ENCODE measurements at places on chromosomes 3 and 15.
A peak's percentile ranks its signal among the peaks of the same experiment; 100 is the strongest.

DNA sequence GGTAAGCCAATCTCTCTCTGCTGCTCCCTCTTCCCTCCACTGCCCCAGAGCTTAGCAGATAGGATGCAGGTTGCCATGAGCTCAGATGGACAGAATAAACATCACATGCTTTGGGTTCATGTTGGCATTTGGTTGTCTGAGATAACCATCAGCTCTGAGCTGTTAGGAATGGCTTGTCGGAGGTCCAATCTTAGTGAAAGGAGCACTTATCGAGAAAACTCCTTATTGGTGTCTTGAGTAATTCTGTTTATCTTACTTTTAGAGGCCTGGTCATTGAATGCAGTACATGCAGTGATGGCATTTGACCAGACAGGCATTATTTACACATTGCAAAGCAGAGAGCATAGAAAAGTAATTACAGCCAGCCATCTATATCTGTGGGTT, 99.7 kb downstream of the CEMIP start:
- no peak for DNase-seq

DNA sequence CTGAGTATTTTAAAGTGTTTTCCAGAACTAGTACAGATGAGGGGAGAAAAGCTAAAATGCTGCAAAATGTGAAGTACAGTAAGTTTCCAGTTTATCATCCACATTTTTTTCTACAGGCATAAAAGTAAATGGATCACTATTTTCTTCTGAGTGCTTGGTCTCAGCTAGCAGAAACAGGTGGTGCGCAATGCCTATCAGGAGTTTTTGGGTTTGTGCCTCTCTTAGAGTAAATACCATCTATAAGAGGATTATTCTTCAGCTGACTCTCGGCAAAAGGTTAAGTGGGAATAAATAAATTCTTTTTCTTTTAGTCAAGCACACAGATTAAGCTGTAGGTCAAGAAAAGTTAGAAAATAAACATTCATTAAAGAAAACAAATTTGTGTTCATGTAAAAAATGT, 1027.7 kb downstream of the PLOD2 start:
- DNase-seq, result no peak

DNA sequence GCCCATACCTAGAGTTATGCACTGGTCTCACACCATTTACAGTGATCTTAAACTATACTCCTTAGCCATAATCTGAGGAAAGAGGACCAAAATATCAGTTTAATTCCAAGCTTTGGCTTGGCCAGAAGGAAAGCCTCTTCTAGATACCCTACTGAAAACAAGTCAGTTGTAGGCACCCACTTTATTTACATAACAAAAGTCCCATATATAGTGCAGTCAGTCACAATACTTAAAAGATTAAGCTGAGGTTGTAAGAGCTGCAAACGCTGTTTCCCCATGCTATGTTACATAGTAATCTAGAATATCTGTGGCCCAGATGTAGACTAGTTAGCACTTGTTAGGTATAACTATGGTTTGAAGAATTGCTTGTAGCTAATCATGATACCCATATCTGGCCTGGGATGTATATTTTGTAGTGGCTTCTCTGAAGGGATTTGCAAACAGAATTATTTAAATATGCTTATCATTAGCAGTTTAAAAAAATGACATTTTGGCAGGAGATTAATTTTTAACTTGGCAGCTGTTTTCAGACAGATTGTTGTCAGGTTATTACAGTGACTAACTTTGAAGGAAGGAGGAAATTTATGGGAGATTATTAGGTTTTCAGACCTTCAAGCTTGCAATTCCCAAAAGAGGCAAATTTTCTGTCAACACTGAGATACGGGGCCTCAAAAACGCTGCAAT, 160.4 kb upstream of the SLC2A2 start:
- DNase-seq, result no peak

GRCh38 chr3:131989318-131989717, 45.5 kb downstream of the CPNE4 start:
- no peak for DNase-seq

DNA sequence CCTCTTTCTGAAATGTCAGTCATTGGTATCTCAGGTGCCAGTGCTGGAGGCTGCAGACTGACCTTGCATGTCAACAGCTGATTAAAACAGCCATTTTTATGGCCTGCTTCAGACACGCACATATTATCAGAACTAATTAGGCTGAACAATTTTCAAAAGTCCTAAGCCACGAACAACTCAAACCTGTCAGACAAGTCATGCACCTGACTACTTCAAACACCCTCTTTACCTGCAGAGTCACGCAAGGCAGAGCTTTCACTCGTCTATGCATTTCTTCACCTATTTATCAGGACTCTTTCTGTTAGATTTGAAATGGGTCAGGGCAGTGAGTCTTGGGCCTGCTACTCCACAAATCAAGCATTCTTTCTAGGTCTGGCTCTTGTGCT, 26.7 kb downstream of the CLK3 start:
- no peak for DNase-seq

GRCh38 chr3:136146981-136147729, 49.0 kb downstream of the MSL2 start:
- peak; percentile 19 for DNase-seq

DNA sequence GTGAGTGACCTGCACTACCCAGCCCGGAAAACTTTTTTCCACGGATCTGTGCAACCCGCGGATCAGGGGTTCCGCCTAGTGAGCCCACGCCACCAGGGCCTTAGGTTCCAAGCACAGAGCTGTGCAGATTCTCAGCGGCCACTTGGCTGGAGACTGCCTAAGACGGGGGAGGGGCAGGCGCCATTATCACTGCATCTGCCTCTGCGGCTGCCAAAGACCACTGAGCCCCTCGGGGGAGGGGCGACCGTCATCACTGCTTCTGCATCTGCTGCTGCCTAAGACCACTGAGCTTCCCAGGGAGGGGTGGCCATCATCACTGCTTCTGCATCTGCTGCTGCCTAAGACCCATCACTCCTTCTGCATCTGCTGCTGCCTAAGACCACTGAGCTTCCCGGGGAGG, 460.2 kb downstream of the OCA2 start:
- DNase-seq, result no peak

DNA sequence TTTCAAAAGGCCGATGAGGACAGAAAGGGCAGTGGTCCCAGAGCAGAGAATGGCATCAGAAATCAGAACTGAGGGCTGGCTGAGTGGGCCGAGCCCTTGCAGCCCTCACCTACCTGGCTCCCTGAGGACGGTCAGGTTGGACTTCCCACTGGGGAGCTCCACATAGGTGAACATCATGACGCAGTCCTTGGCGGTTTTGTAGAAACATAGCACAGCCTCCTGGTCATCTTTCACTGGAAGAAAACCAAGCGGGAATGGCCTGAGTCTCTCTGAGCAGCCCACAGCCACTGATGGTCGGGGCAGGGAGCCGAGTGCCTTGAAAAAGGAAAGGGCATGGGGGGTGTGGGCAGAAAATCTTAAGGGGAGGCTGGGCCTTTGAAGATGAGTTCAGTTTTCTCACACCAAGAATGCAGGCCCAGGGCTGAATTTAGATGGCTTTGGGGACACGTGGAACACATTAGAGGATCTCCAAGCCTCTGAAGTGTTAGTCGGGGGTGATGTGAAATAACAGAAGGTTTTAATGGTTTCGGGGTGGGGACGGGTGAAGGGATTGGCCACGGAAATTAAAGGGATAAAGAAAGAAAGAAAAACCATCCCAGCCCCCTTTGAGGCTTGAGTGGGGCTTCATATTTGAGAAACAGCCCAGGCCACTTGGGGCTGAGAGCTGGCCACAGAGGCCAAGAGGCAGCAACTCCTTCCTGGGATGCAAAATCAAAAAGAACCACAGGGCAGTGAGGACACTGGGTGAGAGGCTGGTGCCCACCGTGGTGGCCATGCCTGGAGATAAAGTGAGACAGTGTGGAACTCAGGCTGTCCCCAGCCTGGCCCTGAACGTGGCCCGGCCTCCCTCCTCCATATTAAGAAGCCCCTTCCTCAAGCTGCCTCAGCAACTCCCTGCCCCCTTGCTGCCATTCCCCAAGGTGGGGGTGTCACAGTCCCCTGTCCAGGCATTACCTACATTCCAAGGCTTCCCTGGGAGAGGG, 36.2 kb downstream of the UMPS start:
- no peak for DNase-seq

GRCh38 chr3:110727056-110727455, 344.6 kb upstream of the NECTIN3 start:
- DNase-seq, result no peak

GRCh38 chr3:120420928-120421551, 29.8 kb downstream of the FSTL1 start:
- peak; percentile 41 for DNase-seq

DNA sequence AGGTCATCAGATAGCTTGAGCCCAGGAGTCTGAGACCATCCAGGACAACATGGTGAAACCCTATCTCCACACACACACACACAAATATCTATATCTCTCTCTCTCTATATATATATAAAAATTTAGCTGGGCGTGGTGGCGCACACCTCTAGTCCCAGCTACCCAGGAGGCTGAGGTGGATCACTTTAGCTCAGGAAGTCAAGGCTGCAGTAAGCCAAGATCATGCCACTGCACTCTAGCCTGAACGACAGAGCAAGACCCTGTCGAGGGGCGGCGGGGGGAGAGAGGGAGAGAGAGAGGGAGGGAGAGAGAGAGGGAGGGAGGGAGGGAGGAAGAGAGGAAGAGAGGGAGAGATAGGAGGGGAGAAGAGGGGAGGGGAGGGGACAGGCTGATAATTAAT, 28.0 kb downstream of the PLA2G4F start:
- no peak for DNase-seq

DNA sequence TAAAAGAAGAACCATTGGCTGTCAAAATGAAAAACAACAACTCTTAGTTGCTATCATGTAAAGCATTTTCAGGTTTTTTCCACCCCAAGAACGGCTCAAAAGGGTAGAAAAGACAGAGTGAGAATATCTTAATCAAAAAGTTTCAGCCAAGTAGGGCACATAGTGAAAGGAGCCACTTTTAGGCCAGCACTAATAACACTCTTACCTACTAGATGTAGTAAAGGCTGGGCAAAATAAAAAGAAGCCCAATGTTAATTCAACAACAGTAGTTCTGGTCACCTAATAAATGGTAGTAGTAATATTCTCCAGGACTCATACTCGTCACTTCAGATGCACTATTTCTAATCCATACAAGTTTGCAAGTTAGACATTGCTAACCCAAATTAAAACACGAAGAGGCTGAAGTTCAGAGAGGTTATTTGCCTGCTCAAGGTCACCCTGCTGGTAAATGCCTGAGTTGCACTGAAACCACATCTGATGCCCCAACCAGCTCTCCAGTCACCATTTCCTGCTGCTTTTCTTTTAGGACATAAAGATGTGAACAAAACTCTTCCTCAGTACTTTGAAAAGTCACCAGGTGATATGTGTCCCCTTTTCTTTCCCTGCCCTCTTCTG, 7.5 kb downstream of the GOLIM4 start:
- DNase-seq, result peak; percentile 41

DNA sequence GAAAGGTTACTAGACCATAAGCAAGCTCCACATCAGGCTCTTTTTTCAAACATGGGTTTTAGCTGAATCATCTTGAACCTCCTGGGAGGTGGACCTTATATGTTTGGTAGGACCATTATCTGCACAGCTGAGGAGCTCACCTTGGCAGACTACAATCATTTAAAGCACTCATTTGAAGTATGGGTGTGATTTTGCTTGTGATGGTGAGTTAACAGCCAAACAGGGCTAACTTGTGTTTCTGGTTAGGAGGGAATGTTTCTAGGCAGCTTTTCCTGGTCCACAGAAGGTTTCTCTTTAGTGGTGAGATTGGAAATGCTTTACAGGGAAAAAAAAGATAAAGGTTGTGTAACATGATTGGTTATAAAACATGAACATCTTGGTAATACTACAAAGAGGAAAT, 61.8 kb downstream of the ARHGEF26 start:
- no peak for DNase-seq

DNA sequence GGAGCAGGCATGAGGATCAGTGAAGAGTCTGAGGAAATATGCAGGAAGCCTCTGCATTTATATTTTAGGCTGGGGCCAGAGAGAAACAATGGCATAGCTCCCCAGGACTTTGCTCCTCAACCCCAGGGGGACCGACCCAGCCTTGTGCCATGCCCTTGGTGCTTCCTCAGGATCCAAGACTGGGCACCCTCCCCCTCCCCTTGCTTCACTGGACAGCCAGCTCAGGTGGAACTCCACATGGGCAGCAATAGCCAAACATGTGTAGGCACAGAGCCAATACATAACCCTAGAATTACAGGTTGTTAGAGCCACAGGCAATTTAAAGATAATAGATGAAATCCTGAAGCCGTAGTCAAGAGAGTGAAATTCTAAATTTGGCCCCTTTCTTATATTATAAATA, 73.0 kb upstream of the ETV5 start:
- DNase-seq, result no peak

DNA sequence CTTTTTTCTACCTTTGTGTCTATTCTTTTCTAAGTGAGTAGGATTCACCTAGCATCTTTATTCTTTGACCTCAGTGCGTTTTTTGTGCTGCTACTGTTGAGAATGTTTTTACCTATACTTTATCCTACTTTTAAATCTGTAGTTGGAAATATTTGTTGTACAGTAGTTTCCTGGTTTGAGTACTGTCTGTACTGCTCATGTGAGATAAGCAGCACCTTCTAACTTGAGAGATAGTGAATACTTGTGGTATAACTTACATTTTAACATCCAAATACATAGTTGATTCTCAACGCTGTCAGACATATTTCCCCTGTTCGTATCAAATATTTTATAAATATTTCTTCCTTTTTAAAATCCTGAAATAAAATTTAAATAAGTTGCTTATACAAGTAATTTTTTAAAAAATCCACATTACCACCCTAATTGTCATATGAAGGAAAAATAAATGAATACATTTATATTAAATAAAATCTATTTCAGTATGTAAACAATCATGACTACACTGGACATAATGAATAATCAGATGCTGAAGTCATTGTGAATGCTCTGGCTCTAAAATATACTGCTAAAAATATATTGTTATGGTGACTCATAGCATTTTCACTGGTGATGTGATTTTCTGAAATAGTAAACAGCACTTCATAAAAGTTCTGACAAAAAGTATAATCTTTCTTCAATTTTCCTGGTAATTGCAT, 17.4 kb downstream of the ATP11B start:
- DNase-seq, result peak; percentile 65

DNA sequence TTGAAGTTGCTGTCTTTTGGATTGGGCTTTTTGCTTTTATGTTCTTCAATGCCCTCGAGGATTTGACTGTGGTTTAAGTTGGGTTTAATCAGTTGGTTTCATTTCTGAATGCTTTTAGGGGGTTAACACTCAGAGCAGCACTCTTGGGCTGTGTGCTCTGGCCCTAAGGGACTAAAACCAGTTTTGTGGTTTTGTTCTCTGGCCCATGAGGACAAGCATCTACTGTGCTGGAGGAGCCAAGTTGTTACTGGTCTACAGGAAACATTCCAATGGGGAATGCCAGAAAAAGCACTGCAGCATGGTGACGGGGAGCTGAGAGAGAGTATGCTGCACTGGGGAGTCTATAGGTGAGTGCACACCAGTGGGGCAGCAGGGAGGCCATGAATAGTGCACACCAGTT, 596.9 kb downstream of the ZBBX start:
- no peak for DNase-seq

GRCh38 chr3:4341336-4341675, 38.1 kb downstream of the SETMAR start:
- DNase-seq, result no peak

GRCh38 chr15:67101911-67102598, 36.7 kb downstream of the SMAD3 start:
- peak; percentile 54 for DNase-seq
